ENCODE measurements at places on chromosomes 5 and 9.
A peak's percentile ranks its signal among the peaks of the same experiment; 100 is the strongest.

DNA sequence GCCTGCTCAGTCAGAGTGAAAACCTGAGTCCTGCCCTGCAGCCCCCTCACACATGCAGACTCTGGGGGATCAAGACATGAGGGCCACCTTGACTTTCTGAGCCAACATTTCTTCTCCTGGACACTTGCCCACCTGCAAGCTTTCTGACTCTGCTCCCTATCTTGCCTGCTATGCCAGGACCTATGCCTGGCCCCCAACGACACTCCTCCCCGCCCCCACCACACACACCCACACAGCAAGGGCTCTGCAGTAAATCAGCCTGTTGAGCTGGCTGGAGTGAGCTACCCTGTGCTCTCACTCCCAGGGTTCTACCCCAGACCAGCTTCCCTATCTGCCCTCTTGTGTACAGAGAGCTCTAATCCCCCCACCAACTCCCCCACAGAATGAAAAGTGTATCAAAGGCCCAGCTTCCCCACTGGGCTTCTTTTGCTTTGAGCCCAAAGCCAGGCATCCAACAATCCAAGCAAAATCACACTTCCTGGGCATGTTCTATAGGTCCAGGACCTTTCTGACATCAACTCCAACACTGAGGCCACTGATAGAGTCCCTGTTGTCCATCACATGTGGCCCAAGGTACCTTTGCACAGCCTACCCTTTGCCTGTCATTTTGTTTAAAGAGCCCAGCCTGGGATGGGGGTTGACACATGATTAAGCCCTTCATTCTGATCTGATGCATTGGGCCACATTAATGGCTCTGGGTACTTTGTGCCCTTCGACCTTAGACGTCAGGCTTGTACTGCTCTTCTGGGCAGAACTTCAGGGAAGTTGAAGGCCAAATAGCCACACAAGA is 7.2 kb downstream of the PDLIM4 start:
- no peak for DNase-seq

GRCh38 chr9:15430920-15431844 is 8.5 kb downstream of the SNAPC3 start:
- DNase-seq = no peak

DNA sequence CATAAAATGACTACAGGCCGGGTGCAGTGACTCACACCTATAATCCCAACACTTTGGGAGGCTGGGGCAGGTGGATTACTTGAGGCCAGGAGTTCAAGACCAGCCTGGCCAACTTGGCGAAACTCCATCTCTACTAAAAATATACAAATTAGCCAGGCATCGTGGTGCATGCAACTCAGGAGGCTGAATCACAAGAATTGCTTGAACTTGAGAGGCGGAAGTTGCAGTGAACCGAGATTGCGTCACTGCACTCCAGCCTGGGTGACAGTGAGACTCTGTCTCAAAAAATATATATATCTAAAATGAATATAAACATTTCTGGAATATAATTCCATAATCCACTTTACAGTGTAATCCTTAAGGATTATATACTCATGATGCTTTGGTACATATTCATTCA is 66.5 kb downstream of the TEX10 start:
- DNase-seq = no peak

DNA sequence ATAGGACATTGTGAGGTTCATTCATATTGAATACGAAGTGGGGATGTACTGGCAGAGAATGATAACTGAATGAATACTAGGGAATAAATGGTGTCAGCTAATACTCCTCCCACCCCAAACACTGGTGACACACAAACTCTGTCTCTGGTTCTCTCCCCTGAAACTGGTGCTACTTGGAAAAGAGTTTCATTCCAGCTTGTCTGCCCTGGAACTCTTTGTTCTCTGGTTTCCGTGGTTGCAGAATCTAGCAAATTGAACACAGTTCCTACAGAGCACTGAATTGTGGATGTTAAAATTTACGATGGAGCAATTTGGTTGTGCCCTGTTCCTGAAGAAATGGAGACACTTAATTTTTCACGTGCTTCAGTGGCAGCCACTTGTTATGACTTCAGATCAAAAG is 181.7 kb downstream of the KCTD16 start:
- DNase-seq = no peak

GRCh38 chr9:112371060-112371459 is 8.8 kb upstream of the HSDL2 start:
- DNase-seq = no peak

- peak; percentile 70 for DNase-seq
Measured at GRCh38 chr5:82045554-82046275, 73.9 kb downstream of the ATG10 start.

- DNase-seq = peak; percentile 9
Measured at GRCh38 chr9:4362281-4362680, 62.4 kb upstream of the GLIS3 start.

DNA sequence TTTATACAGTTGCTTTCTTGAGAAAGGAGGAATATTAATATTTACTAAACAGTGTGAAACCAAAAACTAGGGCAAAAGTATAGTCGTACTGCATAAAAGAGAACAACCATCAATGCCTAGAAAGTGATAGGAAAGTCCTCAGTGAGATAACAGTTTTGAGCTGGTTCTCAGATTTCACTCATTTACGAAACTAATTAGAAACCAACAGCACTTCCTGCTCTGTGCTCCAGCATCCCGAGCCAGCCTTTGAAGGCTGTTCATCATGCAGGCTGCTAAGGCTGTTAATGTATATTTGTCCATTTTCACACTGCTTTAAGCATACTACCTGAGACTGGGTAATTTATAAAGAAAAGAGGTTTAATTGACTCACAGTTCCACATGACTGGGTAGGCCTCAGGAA is 2039.9 kb downstream of the EFNA5 start:
- DNase-seq = no peak

DNA sequence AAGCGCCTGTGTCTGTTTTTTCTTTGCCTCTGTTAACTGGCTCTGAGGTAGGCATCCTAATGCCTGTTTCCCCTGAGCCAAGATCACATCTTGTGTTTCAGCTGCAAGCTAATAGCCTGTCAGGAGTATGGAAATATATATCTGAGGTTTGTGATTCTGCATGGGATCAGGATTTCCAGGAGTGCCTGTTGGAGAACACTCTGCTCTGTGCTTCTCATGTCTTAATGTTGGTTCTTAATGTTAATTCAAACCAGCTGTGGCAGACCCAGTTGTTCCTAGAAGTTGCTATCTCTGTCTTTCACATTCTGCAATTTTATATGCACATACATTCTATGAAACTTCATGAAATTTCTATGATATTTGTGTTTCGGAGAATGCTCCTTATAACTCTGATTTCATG is 72.1 kb downstream of the PGM5 start:
- DNase-seq = no peak

GRCh38 chr5:56055287-56055686 is 60.5 kb upstream of the IL6ST start:
- peak; percentile 85 for DNase-seq

DNA sequence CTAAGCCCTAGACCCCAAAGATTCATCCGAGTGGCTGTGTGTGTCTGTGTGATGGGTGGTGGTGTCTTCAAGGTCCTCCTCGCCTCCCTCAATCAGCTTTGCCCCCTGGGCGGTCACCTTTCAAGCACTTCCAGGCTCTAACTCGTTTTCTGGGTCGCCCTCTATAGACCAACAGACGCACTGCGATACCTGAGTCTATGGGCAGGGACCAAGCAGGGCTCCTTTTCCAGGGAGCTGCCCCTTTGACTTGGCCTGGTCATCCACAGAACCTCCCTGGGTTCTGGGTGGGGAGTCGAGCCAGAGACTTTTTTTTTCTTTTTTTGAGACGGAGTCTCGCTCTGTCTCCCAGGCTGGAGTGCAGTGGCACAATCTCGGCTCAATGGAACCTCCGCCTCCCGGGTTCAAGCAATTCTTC is 1.1 kb downstream of the SLC27A4 start:
- DNase-seq = peak; percentile 73

DNA sequence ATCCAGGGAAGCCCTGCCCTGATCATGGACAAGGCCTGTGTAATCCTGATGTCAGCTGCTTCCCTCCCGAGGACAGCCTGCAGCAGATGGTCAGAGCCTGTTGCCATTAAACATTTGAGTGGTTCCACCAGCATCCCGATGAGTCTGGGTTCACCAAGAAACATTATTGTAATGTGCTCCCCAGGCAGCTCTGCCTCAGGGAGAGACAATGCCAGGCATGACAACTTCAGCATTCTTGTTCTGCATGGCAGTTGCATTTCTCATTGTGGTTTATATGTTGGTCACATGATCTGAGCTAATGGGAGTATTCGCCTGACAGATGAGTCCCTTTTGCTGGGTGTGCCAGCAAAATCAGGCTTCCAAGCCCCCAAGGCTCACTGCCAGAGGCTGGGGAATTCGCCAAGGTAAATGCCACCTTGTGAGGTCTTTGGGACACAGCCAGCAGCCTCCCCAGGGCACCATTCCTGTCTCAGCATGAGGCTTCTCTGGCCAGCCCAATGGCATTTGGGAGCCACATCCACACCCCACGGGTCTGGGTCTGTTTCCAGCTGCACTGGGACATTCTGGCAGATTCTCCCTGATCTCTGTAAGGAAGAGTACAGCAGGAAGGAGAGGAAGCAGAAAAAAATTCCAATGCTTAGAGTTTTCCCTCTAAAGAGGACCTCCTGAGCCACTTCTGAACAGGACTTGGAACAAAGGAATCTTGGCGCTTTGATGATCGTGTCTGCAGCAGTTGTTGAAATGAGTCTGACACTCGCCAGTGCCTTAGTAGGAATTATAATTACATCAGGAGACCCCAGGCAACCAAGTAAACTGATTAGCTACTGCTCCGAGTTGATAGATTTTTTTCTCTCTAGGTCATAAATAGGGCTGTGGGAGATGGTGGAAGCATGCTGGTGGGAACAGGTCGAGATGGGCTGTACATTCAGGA is 18.7 kb downstream of the KCNIP1 start:
- DNase-seq = peak; percentile 18

- DNase-seq = peak; percentile 74
Measured at GRCh38 chr9:115941561-115942315, 211.9 kb upstream of the PAPPA start.

- no peak for DNase-seq
Measured at GRCh38 chr5:122369253-122369815, 57.3 kb downstream of the SNCAIP start.

DNA sequence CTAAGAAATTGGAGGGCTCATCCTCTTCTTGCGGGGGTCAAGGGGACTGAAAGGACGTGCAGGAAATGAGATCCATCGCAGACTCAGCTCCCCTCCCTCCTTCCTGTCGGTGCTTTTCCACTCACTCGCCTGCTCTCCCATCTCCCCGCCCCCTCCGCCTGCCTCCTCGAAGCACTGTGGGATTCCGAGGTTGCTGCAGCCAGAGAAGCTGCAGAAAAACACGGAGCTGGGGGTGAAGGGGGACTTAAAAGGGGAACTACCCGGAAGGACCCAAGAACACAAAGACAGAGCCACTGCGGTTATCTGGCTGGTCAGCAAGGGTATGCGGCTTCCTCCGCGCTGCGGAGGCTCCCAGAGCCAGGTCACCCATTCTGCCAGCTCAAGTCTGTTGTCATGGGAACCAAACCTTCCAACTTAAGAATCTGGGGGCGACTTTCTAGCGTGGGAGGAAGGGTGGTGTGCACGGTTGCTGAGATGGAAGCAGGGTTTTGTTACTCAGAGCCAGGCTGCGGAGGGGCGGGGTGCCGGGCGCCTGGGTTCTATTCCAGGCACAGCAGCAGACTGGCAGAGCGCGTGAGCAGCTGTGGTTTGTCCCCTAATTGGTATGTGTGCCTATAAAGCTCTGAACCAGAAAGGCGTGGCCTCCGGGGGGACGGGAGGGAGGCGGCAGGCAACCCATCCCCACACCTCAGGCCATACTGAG is 24.9 kb downstream of the PCDHGC5 start:
- peak; percentile 92 for DNase-seq

- DNase-seq = no peak
Measured at GRCh38 chr5:74099538-74100267, 473.7 kb downstream of the ARHGEF28 start.

GRCh38 chr5:141349917-141350619 is at the start of gene PCDHGB1:
Gene PCDHGB1, plus strand, starts transcription at chr5:141350099. Its CDS starts 162 bp downstream, at chr5:141350261.
- DNase-seq = peak; percentile 60

GRCh38 chr5:39750661-39751060 is 325.9 kb upstream of the DAB2 start:
- peak; percentile 28 for DNase-seq

DNA sequence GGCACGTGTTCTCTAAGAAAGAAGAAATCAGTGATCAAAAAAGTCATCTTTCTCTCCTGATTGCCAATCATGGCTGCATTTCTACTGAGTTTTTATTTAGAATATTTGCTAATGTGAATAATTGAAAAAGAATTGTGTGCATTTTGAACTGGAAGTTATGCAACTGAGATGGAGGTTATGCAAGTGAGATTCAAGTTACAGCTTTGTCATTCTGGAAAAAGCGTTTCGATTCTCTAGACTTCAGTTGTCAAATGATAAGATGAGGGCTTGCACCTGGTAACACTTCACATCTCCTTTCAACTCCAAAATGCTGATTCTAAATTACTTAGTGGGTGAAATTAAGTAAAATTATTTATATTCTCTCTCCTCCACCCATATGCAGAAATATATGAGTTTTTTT is 36.4 kb downstream of the C6 start:
- peak; percentile 61 for DNase-seq

DNA sequence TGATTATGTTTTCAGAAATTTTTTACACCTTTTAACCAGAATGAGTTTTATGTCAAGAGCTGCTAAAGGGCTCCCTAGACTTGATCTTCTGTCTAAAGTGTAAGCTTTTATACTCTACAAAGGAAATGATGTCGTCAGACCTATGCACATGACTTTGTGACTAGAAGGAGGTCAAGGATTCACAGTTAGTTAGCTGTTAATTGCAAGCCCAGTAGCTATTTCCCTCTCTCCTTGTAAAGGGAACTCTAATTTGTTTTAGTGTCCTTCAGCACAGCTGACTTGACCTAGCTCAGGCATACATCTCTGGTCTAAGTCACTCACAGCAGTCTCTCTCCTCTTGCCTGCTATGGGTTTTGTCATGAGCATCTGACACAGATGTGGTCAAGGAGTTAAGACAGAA is 173.5 kb upstream of the NREP start:
- DNase-seq = peak; percentile 57

DNA sequence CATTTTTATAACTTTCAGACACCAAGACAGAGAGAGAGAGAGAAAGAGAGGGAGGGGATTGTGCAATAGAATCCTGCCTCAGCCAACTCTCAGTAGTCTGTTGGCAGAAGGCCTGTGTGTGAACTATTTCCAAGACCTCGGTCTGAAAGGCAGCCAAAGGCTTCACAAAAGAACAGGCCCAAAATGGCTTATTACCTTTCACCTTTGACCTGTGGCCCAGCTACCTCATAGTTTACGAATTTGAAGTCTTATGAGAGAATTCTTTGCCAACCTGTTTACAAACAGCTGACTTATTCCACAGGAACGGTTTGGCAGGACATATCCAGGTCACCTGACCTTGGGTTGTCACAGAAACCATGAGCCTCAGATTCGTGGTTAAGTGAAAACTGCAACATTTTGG is 48.6 kb downstream of the NR2F1-AS1 start:
- DNase-seq = peak; percentile 99

DNA sequence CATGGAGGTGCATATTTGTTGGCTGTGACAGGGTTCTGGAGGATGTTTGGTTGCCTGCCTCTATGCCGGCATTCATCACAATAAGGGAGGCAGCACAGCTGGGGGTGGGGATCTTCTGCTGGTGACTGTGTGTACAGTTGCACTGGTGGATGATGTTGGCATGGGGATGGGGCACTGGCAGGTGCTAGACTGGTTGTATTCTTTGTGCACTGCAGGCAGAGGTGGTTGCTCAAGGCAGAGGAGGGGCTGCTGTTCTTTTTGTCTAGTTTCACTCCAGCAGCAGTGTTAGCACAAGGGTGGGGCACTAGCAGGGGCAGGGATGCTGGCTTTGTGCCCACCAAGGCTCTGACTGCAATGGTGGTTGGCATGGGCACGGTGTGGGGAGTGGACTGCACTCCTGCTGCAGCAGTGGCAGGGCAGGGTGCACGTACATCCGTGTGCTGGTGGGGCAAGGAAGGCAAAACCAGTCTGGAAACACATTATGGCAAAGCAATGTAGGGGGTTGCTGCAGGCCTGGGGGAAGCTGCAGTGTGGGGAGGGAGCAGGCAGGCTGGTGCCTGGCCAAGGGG is 69.3 kb downstream of the ISOC1 start:
- no peak for DNase-seq
